ENCODE measurements at places on chromosomes 3 and 15.
A peak's percentile ranks its signal among the peaks of the same experiment; 100 is the strongest.

DNA sequence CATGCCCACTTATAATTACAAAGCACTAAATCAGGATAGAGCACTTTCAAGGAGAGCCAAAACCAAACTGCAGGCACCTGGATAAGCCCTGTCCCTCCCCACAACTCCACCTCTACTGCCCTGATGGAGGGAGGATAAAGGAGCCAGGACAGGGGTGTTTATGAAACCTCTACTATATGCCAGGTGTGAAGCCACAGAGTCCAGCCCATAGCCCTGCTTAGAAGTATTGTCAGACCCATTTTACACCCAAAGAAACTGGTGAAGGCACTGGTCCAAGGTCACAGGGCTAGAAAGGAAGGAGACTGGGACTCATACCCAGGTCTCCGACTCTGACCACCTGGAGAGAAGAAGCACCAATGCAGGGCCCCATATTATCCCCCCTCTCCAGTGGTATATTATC lies 48.7 kb downstream of the SH3BP5 start:
- no peak for DNase-seq

DNA sequence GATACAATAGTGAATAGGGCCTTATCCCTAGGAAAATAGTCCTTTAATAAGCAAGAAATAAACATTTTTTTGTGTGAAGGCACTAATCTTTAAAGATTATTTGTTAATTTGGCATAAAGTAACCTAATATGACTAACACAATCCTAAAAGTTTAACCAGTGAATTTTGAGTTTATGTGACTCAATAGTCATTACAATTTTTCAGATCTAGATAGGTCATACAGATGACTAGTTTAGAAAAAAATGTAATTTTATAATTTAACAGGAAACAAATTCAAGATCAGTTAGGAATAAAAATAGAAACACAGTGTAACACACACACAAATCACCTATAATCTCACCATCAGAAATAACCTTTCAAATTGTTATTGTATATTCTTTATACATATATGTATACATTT lies 620.7 kb upstream of the ALCAM start:
- DNase-seq, result no peak

GRCh38 chr3:186083746-186084145 lies 25.1 kb downstream of the ETV5 start:
- no peak for DNase-seq

DNA sequence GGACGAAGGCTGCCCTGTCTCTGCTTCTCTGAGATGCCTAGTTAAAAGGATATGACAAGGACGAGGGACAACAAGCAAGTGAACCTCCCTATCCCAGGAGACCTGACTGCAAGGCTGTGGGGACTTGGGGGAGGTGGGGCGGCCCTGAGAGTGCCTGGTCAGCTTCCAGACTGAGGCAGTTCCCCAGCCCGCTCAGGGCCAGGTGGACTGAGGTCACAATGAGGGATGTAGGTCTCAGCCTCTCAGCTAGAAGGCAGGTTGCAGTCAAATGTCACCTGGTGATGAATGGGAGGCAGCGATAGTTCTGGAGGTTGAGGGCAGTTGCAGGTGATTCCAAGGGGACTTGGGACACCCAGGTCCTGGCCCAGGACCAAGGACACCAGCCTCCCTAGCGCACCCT lies 30.6 kb downstream of the TKT start:
- DNase-seq, result no peak

GRCh38 chr3:132726341-132726823 lies 4.2 kb upstream of the NPHP3 start:
- DNase-seq, result peak; percentile 2

DNA sequence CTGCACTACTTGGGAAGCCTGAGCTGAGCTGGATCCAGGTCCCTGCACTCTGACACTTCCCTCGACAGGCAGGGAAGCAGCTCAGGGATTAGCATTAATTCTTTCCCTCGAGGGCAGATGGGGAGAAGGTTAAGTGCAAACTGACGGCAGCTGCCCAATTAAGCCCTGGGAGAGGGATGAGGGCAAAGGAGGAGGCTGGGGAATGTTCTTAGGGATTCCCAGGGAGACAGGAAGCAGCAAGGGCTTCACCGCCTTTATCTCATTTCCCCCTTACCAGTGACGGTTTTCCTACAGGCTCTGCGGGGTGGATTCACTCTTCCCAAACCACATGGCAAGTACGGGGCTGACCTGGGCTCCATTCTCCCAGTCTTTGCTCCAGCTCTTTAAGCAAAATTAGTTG lies 519.0 kb upstream of the PROK2 start:
- no peak for DNase-seq

- DNase-seq, result no peak
Measured at GRCh38 chr15:45168286-45168685, 19.5 kb downstream of the SHF start.

DNA sequence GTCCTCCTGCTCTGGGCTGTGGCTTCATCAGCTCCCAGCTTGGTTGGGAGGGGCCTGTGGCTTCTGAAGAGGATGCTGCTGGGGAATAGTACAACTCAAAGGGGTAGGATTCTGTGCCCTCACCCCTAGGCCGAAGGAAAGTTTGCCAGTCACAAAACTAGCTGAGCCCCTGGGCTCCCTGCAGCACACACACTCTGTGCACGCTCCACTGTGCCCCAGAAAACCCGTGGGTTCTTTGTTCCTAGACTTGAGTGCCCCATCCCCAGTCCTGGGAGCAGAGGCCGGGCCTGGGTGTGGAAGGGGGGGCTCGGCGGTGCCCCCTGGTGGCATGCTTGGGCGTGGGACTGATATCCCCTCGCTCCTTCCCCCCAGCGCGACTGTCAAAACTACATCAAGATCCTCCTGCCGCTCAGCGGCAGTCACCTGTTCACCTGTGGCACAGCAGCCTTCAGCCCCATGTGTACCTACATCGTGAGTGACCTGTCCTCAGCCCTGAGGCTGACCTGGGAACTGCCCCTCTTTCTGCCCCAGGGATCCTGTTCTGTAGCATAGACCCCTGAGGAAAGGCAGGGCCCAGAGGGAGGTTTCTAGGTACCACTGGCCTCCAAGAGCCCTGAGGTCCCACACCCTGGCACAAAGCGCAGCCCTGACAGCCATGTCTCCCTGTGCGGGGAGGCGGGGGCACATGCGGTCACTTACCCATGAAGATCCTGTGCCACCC lies 14.2 kb downstream of the CIB1 start:
- peak; percentile 65 for DNase-seq

- no peak for DNase-seq
Measured at GRCh38 chr3:123070510-123070909, 3.7 kb downstream of the PDIA5 start.

DNA sequence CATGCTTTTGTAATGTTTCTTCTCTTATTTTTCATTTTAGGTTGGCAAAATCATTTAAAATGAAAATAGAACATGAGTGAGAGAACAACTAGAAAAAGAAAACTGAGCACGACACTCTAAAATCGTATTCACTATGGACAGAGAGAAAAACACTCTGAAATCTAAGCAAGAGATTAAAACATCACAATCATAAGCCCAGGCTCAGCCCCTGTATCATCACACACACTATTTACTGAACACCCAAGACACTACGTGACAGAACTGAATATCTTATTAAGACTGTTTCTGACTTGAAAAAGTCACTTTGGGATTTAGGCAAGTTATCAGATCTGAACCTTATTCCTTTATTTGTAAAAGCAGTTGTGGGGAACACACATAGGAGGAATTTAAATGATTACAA lies 82.6 kb upstream of the PLXND1 start:
- DNase-seq, result no peak

DNA sequence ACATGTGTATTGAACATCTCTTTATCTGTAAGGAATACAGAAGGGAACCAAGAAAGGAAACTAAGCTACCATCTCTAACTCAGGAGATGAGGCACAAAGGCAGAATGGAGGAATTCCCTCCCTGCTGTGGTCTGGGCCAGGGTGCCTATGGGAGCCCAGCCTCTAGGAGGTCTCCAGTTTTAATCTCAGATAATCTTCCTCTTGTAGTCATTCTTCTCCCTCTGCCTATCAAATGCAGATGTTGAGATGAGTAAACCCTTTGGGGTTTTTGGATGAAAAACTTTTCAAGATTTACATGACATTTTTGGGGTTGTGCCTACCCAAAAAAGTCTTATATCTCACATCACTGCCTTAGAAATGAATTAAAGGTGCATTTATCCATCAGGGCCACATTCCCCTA lies 23.3 kb downstream of the SCG5 start:
- DNase-seq, result no peak

DNA sequence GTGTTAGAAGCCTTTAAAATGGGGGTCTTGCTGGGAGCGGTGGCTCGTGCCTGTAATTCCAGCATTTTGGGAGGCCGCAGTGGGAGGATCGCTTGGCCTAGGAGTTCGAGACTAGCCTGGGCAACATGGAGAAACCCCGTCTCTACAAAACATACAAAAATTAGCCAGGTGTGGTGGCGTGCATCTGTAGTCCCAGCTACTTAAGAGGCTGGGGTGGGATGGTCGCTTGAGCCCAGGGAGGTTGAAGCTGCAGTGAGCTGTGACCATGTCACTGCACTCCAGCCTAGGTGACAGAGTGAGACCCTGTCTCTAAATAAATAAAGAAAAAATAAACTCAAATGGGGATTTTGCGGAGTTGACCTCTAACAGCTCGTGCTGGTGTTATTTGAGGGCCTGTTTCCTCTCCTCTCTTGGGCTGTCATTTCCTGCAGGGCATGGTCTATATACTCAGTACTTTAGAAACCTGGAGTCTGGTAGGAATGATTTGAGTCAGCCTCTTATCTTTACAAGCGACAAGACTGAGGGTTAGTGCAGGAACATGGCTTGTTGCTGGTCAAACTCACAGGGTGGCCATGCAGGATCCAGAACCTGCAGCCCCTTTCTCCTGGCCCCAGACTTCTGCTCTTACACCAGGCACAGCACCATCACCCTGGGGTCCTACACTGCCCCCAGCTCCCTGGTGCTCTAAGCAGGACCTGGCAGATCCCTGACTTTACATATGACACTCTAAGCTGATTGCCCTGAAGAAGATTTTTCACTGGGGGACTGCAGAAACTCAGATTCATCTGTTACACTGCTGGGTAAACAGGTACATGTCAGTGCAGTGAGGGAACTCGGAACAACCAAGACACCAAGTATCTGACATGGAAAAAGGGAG lies 15.1 kb downstream of the EHD4 start:
- peak; percentile 59 for DNase-seq

DNA sequence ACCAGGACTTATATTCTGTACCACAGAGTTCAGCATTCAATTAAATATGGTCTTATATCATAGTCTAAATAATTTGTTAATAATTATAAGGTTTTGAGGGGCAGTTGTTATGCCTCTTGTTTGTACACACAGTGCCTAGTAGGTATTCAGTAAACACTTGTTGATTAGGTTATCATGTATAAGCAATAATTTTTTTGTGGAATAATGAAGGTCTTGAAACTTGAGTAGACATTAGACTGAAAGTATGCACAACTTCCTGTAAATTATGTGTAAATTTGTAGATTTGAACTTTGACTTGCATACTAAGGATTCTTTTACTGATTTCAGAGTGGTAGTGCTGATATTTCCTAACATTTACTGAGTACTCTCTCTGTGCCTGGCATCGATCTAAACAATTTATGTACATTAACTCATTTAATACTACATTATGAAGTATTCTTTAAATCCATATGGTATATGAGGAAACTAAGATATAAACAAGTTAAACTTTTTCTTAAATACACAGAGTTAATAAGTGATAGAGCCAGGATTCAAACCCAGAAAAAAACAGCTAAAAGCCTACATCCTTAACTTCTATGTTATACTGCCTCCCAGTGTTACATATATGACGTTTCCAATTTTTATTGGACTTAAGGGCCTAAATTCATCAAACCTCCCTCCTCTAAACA lies 65.1 kb downstream of the GLCE start:
- no peak for DNase-seq

DNA sequence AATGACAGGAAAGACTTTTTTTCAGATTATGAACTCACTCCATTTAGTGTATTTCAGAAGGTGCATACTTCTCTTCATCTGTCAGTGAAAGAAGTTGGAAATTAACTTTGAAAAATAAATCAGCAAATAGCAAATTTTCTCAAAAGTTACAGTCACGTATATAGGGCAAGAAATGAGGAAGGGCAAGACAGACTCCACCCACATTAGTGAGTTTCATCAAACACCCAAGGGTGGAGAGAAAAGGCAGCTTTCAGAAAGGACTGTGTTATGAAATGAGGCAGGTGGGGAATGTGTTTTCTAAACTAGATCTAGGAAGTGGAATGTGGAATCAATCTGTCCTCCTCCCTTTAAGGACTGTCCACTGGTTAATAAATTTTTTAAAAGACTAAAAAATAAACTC lies 2.9 kb downstream of the SLC22A13 start:
- no peak for DNase-seq

- DNase-seq, result no peak
Measured at GRCh38 chr3:147758771-147759170, 349.6 kb downstream of the ZIC1 start.

- no peak for DNase-seq
Measured at GRCh38 chr15:27278761-27279160, 307.8 kb downstream of the GABRG3 start.

DNA sequence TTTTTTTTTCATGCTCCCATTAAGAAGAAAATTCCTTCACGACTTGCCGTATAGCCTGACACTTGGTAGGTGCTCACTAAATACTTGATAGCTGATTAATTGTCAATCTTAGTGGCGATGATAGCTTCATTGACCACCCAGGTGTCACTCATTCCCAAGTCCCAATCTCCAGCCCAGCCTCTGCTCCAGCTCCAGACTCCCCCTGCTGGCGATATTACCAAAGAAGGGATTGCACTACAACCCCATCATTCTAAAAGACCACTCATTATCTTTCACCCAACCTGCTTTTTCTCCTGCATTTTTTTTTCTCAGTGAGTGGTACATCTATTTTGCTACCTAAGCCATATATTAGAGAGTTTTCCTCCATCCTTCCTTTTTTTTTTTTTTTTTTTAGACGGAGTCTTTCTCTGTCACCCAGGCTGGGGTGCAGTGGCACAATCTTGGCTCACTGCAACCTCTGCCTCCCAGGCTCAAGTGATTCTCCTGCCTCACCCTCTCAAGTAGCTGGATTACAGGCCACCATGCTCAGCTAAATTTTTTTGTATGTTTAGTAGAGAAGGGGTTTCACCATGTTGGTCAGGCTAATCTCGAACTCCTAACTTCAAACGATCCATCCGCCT lies 19.5 kb upstream of the COMMD2 start:
- no peak for DNase-seq
